Activated naive CD8-positive, alpha-beta T cell treated with anti-CD3 and anti-CD28 coated beads for 36 hours (primary cell): ENCODE measurements at places on chromosomes 12 and 14. TPM values are rescaled to one million over a fixed set of nuclear protein-coding genes. Genes with fewer than 3 reads are reported as not detected.
A peak's percentile ranks its signal among the peaks of the same experiment; 100 is the strongest.

- no peak for DNase-seq
Measured at GRCh38 chr12:67999244-67999643, 10.0 kb downstream of the IFNG-AS1 start.

DNA sequence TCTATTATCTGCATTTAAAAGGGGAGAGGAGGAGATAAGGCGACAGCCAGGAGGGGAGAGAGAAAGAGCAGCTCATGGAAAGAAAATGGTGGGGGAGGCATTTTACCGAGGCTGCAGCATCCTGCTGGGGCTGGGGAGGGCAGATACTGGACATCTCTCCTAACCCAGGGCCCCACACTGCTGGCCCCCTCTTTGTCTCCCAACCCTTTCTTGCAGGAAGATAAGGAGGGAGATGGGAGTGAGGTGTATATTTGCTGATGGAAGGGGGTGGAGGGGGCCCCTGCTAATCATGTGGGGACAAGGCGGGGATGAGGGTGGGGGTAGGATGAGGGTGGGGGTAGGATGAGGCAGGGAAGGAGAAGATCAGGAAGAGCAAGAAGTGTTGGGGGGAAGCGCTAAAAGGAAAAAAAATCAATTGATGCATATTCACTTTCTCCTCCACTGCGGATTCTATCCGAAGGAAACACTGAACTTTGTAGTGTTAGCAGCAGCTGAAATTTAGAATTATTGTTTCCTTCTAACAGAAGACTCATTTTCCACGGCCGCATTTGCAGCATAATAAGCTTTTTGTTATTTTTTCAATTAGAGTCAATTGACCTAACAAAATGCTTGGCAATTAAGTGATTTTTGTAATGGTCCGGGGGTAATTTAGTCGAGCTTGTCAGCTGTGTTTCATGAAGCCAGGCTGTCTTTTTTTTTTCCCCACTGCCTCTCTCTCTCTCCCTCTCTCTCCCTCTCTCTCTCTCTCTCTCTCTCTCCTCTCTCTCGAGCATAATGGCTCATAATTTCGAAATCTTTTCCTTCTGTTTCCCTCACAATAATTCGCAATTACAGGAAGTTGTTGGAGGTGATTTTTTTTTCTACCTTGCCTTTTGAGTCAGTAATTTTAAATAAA lies 1134.6 kb downstream of the BCL11B start:
- DNase-seq = no peak

- DNase-seq = no peak
Measured at GRCh38 chr14:32932914-32933628, 5.6 kb upstream of the NPAS3 start.

- peak; percentile 82 for DNase-seq
Measured at GRCh38 chr14:106790189-106791036, 1264.0 kb downstream of the TMEM121 start.

- DNase-seq = no peak
Measured at GRCh38 chr14:98958048-98958631, 313.9 kb downstream of the BCL11B start.

DNA sequence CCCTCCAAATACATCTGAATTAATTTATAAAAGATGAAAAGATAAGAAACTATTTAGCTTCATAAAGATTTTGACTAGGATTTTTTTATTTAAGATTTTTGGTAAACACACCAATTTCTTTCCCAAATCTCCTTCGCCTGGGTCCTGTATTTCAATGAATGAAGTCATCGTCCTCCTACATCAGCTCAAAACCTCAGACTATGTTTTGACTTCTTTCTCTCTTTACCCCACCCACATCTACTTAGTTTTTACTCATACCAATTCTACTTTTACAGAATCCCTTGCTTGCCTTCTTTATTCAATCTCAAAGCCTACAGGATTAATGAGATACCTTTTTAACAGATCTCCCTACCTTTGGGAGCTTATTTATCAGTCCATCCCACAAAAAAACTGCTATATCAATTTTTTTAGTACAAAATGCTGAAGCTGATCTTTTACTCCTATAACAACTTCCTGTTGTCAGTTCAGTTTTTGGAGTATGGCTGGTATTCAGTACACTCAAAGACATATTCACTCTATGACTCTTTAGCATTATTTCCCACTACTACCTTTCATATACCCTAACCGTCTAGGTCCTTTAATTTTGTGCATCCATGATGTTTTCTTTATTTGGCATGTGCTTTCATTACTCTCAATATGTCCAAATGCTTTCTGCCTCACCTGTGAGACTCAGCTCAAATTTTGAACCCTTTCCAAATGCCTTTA lies 18.7 kb upstream of the CCDC91 start:
- DNase-seq = no peak

DNA sequence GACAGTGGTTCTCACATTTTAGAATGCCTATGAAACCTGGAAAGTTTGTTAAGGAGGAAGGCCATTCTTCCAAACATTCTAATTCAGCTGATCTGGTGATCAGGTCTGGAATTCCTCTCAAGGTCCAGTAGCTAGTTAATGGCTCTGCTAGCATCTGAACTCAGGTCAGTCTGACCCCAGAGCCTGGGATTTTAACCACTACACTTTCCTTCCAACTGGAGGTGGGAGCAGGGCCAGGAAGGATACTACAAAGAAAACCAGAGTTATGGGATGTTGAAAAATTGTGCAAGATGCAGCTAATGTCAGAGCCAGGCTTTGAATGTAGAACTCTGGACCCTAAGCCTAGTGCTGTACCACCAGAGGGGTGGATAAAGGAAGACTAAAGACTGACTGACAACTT lies 73.6 kb upstream of the NID2 start:
- no peak for DNase-seq

GRCh38 chr14:74620497-74620921 lies 8.5 kb upstream of the LTBP2 start:
- peak; percentile 44 for DNase-seq

DNA sequence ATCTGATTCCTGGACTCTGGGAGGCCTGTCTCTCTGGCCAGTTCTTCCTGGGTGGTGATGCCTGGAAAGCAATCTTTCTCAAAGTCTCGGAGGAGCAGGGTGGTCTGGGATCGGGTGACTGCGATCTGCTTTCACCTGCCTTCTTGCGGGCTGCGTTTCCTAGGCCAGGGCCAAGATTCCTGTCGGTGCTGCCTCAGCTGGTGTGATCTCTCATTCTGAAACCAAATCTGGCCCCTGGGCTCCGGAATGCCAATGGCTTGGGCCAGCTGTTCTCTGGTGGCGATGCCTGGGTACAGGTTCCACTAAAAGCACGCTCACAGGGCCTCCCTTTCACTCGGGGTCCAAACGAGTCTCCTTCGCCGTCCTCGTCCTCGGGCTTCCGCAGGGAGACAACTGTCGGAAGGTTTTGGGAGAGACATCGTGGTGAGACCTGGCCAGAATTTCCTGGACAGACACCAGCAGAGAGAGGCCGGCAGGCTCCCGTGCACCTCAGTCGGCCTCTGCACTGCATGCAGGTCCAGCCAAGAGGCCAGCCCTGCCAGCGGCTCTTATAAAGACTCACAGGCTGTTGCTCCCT lies 187.1 kb downstream of the ALG10 start:
- DNase-seq = no peak

DNA sequence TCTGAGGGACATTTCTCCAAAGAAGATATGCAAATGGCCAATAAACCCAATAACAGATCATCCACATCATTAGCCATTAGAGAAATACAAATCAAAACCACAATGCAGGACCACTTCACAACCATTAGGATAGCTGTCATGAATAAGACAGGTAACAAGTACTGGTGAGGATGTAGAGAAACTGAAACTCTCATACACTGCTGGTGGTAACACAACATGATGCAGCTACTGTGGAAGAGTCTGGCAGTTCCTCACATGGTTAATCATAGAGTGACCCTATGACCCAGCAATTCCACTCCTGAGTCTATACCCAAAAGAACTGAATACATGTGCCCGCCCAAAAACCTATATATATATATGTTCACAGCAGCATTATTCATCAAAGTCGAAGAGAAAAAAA lies 39.0 kb downstream of the TTC9 start:
- no peak for DNase-seq

DNA sequence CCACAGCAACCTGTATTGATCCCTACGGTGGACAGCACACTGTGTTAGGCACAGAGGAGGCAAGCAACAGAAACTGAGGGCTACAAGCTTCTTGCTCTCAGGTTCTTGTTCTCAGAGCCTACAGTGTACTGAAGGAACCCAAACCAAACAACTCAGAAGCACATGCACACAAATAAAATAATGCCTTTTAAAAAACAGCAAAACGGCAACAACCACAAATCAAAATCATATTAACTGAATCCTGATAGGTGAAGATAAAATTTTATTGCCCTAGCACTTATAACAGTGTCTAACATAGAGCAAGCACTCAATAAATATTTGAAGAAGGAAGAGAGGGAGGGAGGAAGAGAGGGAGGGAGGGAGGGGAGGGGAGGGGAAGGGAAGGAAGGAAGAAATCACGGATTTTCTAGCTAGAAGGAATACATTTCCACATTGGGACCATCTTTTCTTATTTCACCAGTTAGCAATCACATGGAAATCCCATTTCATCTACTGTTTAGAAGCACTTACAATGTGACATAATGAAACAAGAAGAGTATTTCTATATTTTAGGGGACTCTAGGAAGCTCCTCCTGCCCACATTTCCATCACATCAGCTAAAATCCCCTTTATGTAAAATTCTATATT lies 27.2 kb downstream of the DMAC2L start:
- no peak for DNase-seq

- DNase-seq = no peak
Measured at GRCh38 chr12:113420996-113421595, 1.1 kb upstream of the SDSL start.

DNA sequence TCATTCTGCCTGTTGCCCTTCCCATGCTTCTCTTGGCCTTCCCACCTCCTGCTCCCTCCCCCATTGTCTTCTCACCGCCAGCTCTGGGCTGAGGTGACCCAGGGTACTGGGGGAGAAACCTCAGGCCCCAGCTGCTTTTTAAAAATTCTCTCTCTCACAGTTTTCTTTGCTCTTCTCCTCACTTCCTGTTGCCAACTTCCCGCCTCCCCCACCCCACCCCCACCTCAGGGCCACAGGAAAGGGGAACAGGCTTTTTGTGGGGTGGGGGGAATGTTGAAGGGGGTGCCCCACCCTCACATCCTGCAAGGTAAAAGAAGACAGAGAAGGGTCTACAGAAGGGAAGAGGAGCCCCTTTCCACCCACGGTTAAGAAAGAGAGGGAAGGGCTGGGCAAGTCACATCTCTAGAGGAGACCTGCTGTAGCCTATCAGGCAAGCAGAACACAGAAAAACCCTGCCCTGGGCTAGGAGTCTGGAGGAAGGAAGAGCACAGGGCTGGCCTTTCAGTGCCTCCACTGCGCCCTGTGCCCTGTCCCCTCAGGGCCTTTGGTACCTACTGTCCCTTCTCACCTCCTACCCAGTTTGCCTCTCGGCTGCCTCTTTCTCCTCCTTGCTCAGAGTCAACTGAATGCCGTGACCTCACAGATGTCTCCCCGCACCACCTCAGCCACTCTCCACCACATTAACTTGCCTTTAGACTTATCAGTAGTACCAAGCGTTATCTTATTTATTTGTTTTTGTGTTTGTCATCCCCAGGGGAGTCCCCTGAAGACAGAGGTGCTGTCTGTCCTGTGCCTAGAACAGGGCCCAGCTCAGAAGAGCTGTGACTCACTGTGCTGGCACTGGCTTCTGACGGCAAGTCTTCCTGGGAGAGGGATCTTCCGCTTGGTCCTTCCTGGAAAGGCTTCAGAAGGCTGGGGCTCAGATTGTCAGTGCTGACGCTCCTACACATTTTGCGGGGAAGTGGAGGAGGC lies 1.7 kb downstream of the ARHGAP9 start:
- peak; percentile 54 for DNase-seq

GRCh38 chr12:29769162-29769858 lies 14.4 kb downstream of the TMTC1 start:
- no peak for DNase-seq

- DNase-seq = no peak
Measured at GRCh38 chr12:53752621-53753020, 842 bp upstream of the CISTR start.

DNA sequence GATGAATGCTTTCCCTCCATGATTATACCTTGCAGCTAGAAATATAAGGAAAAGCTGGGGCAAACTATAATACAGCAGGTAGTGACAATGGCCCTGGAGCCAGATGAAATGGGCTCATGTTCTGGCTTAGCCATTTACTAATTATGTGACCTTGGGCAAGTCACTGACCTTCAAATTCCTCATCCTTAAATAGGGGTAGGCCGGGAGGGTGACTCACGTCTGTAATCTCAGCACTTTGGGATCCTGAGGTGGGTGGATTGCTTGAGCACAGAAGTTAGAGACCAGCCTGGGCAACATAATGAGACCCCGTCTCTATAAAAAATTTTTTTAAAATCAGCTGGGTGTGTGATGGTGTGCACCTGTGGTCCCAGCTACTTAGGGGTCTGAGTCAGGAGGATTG lies 155.4 kb downstream of the C12orf75 start:
- no peak for DNase-seq

GRCh38 chr12:50261654-50262053 lies 21.7 kb downstream of the LIMA1 start:
- DNase-seq = no peak

GRCh38 chr12:24185782-24186181 lies 236.3 kb upstream of the SOX5 start:
- DNase-seq = no peak

- DNase-seq = no peak
Measured at GRCh38 chr12:70251226-70251625, 8.0 kb downstream of the CNOT2 start.

DNA sequence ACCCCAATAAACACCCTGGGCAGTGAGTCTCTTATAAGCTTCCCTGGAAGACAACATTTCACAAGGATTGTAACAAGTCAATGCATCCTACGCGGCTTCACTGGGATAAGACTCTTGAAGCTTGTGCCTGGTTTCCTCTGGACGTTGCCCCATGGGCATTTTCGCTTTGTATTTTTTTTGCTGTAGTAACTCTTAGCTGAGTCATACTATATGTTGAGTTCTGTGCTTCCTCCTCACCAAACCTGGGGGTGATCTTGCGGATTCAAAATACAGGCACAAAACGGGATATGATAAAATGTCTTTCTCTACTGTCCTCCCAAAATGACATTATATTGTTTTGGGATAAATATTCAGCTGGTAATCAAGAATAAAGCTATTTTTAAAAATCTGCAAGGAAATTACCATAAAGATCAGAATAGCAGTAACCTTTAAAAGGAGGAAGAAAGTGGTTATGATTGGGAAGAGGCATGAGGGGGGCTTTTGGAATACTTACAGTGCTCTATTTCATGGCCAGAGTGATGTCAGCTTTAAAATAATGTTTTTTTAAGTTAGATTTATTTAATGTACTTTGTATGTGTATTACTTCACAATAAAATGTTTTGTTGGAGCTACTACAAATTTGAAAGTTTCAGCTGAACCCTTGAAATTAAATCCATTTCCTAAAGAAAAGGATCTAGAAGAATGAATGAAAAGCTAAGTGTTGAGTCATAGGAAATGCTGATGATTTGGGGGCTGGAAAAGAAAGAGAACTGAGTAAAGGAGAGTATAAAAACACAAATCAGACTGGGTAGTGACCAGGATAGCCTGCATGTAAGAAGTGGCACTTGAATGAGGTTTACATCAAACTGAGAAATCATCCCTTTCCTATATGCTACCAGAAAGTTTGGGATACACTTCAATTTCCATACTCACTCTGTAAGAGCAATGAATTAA lies 14.7 kb downstream of the BTBD7 start:
- DNase-seq = no peak

The ZFC3H1 gene
- total RNA-seq = 31.6 TPM

The ALDH1L2 gene
- 4.8 TPM for total RNA-seq

The CCDC177 gene
- not detected for total RNA-seq

The POTEM gene
- total RNA-seq = not detected

The PCNX1 gene
- total RNA-seq = 31.0 TPM

The PPP4R4 gene
- total RNA-seq = 1.4 TPM

The ABCC9 gene
- not detected for total RNA-seq

The ADCK1 gene
- 6.8 TPM for total RNA-seq

The CEP128 gene
- 22.6 TPM for total RNA-seq

The PPP2R5E gene
- 42.8 TPM for total RNA-seq

The PRB2 gene
- total RNA-seq = not detected
